ENCODE measurements at places on chromosomes 4 and X.

- DNase-seq = peak; percentile 73
These were observed 129.8 kb downstream of the SORBS2 start for GRCh38 chr4:185682236-185682635.

- DNase-seq = no peak
These were observed 61.4 kb downstream of the SMARCA1 start for GRCh38 chrX:129461801-129462456.

GRCh38 chrX:55130481-55130880 lies 41.7 kb downstream of the PAGE2 start:
- DNase-seq = no peak

GRCh38 chr4:156794863-156795262 lies 176.7 kb downstream of the PDGFC start:
- DNase-seq = no peak

- no peak for DNase-seq
These were observed 766.5 kb downstream of the C4orf33 start for GRCh38 chr4:129862461-129862860.

Data from fibroblast of pulmonary artery (primary cell).